COR-L47 (cell line): ENCODE measurements at places on chromosomes 5 and 9.

DNA sequence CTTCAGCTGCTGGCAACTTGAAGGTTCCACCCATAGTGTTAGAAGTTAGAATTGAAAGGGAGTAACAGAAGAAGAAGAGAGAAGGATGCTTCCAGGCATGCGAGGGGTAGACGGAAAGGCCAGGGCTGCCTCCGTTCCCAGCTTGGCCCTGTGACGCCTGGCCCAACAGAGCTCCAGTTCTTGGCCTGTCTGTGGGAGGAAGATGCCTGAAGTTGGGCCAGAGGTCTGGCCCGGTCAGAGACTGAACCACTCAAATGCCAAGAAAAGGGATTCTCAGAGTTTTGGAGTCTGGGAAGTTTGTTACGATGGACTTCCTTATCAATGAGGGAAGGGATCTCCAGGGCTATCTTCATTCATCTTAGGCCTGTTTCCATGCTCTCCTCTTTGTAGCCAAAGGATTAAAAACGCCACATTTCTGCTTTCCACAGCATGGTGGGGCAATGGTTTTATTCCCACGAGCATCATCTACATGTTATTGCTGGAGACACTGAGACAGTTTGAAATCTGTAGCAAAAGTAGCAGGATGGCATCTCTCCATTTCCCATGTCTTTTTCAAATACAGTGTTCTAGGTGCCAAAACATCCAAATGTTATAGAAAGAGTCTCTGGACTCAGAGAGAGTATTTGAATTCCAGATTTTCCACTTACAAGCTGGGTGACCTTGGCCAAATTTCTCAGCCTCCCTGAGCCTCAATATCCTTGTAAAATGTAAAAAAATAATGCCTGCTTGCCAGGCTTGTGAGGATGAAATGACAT lies 65.4 kb upstream of the ANKRD55 start:
- no peak for DNase-seq

DNA sequence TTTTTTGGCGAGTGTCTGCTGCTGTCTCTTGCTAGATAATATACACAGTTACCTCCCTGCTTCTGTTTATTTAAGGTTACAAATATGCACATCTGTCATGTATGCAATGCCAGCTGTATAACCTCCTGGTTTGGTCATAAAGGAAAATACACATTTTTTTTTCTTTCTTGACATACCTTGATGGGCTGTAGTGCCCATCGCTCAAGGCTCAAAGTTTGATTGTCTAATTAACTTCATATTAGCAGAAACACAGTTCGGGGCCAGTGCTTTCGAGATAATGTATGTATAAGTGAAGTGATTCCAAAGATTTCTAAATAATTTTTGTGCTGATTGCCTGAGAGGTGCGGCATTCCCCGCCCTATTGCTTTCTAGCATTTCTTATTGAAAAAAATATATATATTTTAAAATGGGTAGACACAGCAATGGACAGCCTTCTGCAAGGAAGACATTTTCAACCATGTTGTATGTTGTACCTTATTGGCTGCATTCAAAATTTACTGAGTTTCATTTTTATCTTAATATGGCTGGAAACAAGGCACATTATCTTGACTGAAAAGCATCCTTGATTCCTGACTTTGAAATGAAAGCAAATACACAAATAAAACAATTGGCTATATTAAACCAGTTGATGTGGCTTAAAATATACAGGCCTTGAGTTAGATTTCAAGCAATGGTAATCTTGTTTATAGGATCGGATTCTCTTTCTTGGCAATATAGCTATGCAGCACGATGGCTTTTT lies 206.2 kb downstream of the MEF2C start:
- no peak for DNase-seq

GRCh38 chr9:125472926-125473701 lies 211.5 kb downstream of the GAPVD1 start:
- no peak for DNase-seq

GRCh38 chr5:55187370-55187769 lies 14.4 kb upstream of the CDC20B start:
- DNase-seq = peak; percentile 63

GRCh38 chr5:59817536-59817935 lies 76.0 kb downstream of the PDE4D start:
- no peak for DNase-seq
